ENCODE measurements at places on chromosomes 2 and 18.
A peak's percentile ranks its signal among the peaks of the same experiment; 100 is the strongest.

DNA sequence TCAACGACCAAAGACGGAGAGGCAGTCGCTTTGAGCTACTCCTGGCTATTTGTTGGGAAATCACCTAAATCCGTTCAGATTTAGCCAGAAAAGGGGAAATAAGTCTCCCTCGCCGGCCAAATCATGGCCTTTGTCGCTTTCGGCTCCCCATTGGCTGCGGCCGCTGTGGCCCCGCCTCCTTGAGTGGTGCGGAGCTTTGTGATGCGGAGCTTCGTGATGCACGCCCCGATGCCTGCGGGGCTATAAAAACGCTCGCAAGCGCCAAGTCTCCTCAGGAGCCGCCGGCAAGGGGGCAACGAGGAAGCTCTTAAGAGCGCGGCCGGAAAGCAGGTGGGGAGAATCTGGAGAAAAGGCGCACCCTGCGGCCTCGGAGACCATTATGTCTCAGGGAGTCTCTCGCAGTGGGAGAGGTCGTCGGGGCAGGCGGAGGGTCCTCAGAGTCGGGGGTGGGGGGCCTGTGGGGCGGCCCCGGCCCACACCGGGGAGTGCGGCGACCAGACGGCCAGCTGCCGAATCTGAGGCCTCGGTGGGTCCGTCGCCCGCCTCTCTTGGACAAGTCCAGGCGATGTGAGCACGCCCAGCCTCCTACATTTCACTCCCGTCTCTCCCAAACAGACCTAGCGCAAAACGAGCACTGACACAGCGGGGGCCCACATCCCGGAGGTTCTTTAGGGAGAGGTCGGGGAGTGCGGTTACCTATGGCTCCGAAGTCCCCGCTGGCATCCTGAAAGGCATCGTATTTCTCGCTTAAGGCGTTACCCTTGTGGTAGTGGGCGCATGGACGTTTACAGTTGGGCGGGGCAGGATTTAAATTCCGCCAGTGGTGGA lies at the start of gene CABYR:
TSS of gene CABYR (plus strand) at position 274 of the 828 bp plus-strand sequence. CDS start 4,053 bp downstream, outside the sequence.
- peak; percentile 75 for DNase-seq

DNA sequence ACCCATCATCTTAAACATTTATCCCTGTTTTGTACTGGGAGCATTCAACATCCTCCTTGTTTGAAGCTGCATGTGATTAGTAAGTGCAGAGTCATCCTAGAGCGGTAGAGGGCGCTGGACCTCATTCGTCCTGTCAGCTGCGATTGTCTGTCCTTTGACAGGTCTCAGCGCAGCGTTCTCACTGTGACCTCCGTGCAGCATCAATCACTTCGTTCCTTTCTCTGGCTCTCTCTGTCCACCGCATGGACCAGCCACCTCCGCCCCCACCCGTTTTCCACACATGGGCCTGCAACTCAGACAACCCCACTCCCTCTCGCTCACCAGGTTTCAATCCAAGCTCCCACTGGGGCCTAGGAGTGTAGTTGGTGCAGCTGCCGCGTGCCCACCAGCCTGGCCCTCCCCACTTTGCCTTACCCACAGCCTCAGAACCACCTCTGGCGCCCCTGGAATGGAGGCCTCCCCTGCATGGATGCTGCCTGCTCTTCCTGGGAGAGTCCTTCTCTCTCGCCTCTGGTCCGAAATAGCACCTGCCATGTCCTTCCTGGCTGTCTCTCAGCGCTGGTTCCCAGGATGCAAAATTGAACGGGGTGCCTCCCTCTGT lies 90.5 kb downstream of the NDUFA10 start:
- DNase-seq = no peak

- DNase-seq = no peak
These were observed 42.0 kb upstream of the SLC35G4 start for GRCh38 chr18:11567396-11567795.

DNA sequence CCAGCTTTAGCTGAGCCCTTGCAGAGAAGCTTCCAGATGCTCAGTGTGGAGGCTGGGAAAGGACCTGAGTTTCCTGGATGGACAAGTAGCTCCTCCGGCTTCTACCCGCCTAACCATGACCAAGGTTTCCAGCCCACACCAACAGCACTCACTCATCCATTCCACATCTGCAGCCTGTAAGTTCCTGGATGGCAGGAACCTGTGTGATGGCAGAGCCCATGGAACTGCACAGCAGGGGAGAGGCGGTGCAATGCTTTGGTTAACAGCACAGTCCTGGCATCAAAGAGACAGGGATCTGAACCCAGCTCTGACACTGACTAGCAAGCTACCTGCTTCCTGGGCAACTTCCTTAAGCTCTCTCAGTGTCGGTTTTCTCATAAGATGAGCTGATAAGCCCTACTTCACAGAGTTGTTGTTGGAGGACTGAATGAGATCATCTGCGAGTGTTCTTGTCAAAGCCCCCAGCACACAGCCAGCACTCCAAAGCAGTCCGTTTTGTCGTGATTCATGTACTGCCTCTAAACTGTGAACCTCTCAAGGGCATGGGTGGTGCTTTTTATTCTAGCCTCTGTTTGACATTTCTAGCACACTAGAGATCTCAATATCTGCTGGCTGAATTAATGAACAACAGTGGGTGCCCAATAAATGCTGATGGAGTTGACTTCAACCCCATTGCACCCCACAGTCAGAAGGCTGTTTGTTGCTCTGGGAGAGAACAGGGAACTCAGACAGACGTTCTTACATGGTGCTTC lies 41.6 kb upstream of the OTOF start:
- no peak for DNase-seq

GRCh38 chr2:39608686-39609441 lies 56.9 kb upstream of the TMEM178A start:
- DNase-seq = no peak

Measured in AG04450 (cell line).